ENCODE measurements at places on chromosomes 16 and 17. TPM values are rescaled to one million over a fixed set of nuclear protein-coding genes. Genes with fewer than 3 reads are reported as not detected.
A peak's percentile ranks its signal among the peaks of the same experiment; 100 is the strongest.

HOXB2 gene
- 6.9 TPM for total RNA-seq

DNA sequence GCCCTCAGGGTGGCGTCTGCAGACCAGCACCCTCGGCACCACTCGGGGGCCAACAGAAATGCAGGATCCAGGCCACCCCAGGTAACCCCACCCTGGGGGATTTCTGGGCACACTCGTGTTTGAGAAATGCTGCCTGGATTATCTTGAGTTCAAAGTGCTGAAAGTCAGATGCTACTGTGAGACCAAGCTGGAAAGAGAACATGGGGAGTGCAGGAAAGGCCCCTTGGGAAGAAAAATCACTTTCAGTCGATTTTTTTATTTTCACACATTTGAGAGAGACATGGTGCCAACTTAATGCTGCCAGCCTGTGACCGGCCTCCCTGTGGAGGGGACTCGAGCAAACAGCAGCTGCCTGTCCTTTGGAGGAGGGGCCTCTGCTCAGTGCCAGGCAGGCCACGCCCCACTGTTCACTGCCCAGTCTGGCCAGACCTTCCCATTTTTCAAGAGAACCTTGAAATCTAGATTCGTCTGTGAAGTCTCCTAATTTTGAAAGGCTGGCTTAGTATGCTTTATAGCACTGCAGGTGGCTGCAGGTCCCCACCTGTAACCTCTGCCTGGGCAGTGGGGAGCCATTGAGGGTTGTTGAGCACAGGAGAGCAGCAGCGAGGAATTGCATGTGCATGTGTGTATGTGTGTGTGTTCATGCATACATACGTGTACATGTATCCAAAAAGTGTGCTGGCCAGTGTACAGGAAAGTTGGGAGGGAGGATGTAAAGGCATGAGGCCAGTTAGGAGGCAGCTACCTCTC is 70.7 kb upstream of the PLCG2 start:
- DNase-seq = no peak

GRCh38 chr16:67644038-67644437 is 906 bp upstream of the CARMIL2 start:
- DNase-seq = no peak

HS3ST6 gene
- not detected for total RNA-seq

DNA sequence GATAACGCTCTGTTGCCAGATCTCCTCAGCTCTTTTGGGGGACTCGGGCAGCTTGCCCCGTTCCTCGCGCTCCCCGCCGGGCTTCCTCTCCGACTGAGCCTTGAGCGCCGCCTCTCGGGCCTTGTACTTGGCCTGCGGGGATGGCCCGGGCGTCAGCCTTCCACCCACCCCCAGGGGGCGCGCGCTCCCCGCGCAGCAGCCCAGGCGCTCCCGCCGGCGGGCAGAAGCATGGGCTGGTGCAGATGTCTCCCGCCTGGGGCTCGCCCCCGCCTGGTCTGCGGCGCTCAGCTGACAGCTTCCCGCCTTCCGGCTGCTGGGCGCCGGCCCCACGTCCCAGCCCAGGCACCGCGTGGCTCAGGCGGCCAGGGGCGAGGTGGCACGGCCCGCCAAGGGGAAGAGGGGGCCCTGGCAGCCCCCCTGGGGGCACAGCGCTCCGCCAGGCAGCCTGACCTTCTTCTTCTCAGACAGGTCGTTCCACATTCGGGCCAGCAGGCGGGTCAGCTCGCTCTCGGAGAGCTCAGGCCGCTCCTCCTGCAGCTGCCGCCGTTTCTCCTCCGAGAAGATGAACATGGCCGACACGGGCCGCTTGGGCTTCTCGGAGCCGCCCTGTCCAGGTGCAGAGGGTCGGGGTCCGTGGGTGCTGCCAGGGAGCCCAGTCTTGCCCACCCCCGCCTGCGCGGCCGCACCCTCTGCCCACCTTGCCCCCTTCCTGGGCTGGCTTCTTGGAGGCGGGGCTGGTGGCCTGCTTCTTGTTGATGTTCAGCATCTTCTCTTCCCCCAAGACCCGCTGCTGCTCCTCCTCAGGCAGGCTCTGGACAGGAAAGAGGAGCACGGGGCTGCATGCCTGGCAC is 8.9 kb downstream of the UBTF start:
- peak; percentile 82 for DNase-seq

GRCh38 chr17:32757963-32758362 is 119.0 kb downstream of the MYO1D start:
- no peak for DNase-seq

DNA sequence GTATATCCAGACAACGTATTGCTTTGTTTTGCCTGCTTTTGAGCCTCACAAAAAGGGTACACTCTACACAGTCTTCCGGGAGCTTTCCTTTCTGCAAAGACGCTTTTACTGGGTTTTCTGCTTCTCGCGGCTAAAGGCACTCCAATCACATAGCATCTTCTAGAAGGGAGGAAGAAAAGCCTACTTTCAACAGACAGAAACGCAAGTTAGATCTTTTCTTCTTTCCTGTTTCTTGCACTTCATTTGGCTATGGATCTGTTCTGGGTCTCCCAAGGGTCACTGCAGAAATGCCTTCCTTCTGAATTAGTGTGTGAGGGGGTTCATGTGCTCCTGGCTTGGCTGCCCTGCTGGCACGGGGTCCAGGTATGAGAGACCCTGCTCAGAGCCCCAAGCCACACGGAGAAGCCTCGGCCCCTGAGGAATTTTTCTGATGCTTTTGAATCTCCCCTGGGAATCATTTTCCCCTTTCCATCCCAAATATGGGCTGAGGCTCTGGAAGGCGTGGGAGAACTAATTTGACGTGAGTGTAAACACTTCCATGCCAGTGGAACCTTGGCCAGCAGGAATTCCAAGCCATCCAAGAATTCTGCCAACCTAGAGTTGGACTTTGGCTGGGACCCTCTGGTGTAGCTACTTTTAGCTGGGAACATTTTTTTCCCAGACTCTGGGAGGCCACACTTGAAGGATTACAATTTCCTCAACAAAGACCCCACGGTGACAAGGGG is 49.6 kb upstream of the NKD1 start:
- no peak for DNase-seq

GPRC5B gene
- 94.4 TPM for total RNA-seq

ABCC12 gene
- total RNA-seq = not detected

CCL1 gene
- not detected for total RNA-seq

- no peak for DNase-seq
Measured at GRCh38 chr17:40813804-40814203, 8.6 kb downstream of the KRT10 start.

GRCh38 chr17:14444915-14445314 is 144.0 kb downstream of the HS3ST3B1 start:
- no peak for DNase-seq

GRCh38 chr17:32006957-32007462 is at the start of gene LRRC37B:
Gene LRRC37B, plus strand, starts transcription at chr17:32007383. Its CDS starts 14,010 bp downstream, at chr17:32021393.
- DNase-seq = peak; percentile 92

GRCh38 chr17:38674014-38674748 is 576 bp downstream of the EPOP start:
- no peak for DNase-seq

NPIPB5 gene
- total RNA-seq = 212 TPM

KRTAP1-1 gene
- not detected for total RNA-seq

DNA sequence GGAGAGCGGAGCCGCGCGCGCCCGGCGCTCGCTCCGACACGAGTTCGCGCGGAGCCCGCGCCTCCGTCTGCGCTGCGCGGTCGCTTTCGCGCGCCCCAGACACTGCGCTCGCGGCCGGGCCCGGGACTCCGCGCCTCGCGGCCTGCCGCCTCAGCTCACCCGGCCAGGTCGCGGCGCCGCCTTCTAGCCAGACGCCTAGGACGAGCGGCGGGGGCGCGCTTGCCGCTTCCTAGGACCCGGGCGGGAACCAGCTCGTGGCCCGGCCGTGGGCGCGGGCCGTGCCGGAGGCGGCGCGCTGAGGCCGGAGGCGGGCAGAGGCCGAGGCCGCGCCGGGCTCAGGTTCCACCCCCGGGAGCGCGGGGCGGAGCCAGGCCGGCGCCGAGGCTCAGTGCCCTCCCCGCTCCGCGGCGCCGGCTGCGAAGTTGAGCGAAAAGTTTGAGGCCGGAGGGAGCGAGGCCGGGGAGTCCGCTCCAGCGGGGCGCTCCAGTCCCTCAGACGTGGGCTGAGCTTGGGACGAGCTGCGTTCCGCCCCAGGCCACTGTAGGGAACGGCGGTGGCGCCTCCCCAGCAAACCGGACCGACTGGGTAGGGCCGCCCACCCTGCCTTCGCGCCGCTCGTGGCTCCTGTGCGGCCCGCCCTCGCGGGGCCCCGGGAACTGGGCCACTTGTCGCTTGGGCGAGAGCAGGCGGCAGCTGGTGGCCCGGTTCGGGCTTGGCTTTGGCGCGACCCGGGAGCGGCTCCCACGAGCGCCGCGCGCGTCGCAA is at the start of gene SPHK1:
Gene SPHK1, plus strand, starts transcription at position 388 of the 765 bp plus-strand sequence. CDS start 1,036 bp downstream, outside the sequence.
- peak; percentile 26 for DNase-seq

- no peak for DNase-seq
Measured at GRCh38 chr17:16988749-16989229, 16.9 kb upstream of the TNFRSF13B start.

- DNase-seq = no peak
Measured at GRCh38 chr17:82101767-82102679, 4.0 kb upstream of the FASN start.

DNA sequence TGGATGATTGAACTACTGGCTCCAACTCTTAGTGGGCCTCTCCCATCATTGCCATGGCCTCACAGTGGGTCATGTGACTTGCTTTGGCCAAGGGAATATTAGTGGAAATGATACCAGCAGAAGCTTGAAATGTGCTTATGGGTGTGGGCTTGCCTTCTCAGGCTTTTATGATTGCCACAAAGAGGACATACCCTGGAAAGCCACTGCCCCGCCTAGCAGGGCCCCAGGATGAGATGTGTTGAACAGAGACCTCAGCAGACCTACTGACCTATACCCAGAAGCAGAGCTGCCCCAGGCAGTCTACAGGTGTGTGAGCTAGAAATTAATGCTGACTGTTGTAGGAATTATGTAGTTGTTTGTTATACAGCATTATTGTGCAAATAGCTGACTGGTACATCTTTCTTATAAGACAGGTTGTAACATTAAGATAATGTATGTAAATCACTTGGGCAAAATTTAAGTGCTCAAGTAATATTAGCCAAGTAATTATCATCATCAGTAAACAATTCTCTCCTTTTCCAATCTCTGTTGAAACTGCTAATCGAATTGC is 67.8 kb upstream of the CDH5 start:
- no peak for DNase-seq

DNA sequence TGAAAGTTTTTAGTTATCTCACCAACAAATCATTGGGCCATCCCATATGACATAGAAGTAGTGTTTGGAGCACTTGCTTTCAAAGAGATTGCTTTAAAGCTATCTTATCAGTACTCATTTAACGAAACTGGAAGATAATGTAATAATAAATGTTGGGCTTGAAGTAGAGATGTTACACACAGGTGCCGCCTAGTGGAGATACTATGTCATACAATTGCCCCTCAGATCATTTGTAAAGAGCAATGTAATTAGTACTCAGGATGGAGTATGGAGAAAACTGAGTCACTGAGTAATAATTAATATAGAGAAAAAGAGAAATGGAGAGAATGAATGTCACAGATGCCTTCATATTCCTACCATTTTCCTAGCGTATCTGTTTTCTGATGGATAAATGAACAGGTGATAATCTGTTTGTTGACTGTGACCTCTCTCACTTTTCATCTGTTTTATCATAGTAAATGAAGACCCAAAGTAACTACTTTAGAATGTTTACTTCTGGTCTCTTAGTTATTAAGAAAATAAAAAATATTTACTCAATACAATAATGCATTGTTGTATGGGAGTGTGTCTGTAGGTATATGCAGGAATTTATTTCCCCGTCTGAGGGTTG is 80.4 kb downstream of the EFCAB5 start:
- peak; percentile 42 for DNase-seq

DNA sequence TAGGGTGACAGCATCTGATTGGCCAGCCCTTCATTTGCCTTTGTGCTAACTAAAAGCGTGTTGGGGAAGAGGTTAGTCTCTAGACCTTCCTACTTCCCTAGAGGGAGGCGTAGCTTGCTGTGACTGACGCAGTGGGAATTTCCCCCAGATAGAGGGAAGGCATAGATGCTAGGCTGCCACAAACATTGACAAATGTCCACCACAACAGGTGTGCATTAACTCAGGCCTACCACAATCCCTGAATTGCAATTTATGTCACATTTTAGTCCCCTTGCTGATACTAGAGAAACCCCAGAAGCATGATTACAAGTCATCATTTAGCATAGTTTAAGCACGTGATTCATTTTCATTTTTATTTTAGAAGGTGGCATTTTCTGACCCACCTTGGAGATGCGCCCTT is 76.3 kb upstream of the WSB1 start:
- DNase-seq = no peak

DNA sequence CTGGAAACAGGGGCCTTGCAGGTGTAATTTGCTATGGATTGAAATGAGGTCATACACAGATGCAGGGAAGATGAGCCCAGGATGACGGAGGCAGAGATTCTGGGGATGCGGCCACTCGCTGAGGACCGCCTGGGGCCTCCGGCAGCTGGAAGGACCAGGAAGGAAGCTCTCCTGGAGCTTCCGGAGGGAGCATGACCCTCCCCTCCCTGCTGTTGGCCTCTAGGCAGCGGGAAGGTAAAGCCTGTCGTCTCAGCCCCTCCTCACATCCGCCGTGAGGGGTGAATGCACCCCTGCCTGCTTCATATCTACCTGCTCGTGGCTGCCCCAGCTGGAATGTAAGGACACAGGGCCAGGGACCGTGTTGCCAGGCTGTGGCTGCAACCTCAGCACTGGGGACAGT is 29.1 kb upstream of the ZNF469 start:
- no peak for DNase-seq

DNA sequence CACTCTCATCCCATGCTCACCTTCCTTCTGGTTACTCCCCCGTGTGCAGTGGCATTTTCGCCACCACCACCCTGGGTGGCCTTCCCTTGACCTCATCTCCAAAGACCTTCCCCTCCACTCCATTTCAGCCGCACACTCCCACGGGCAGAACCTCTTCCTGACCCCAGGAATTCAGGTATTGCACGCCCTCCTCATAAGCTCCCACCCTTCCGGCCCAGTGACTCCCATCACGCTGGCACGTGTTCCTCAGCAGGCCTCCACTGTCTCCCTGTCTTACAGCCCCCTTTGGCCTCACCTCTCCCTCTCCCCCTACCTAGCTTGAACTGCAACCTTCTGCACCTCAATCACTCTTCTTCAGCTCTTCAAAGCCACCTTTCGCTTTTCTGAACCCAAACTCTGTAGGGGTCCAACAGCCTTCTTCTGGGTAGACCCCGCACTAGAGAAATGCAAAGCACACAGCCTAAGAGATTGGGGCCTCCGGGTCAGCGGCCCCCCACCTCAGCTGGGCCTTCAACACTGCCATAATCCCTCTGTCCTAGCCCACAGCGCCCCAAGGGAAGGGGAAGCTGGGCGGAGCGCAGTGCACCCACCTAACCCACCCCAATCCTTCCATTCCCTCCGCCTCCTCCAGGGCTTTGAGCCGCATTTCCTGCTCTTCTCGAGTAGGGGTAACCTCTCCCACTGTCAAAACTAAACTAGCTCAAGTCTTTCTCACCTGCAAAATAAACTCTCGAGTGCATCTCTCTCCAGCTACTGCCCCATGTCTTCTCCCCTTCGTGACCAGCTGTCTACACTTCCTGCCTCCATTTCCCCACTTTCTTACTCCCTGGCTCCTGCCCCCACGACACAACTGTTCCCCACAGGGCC is 1.7 kb upstream of the TMEM97 start:
- no peak for DNase-seq

- DNase-seq = no peak
Measured at GRCh38 chr16:2956579-2956956, 7.5 kb upstream of the KREMEN2 start.

KRTAP9-8 gene
- not detected for total RNA-seq
